ENCODE measurements at places on chromosomes 5 and 9. TPM values are rescaled to one million over a fixed set of nuclear protein-coding genes. Genes with fewer than 3 reads are reported as not detected.
A peak's percentile ranks its signal among the peaks of the same experiment; 100 is the strongest.

- no peaks in the 10 kb centered on the region for H3K36me3 ChIP-seq
- no peak for DNase-seq
- no peaks in the 10 kb centered on the region for H3K4me1 ChIP-seq
- no peaks in the 10 kb centered on the region for H3K27me3 ChIP-seq
Measured at GRCh38 chr5:158888206-158888605, 211.5 kb downstream of the EBF1 start.

Gene RUSC2
- total RNA-seq = 15.5 TPM

Gene CTXN3
- not detected for total RNA-seq

Gene PTGES
- 0.80 TPM for total RNA-seq

DNA sequence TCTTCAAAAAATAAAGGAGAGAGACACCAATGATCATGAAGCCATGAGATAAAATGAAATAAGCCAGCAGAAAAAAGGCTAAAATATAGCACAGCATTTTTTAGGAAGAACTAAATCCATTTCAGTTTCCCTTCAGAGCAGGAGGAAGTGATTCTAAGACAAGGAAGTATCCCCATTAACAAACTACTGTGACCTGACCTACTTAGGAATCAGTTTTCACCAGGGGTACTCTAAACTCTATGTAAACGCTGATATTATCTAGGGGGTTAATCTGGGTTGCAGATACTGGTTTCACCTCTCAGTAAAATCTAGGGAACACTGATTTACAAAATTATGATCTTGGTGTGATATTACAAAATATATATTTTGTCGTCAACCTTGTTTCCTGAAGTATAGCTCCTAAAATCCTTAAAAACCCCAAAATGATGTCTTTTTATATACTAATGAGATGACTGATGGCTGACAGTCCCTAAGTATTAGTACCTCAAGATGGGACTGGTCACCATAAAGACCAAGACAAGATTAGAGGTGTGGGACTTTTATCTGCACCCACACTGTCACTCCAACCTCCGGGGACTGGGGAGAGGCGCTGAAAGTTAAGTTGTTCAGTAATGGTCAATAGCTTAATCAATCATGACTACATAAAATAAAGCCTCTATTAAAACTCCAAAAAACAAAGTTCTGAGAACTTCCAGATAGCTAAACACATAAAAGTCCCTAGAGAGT lies 2.9 kb upstream of the FNBP1 start:
- H3K36me3 ChIP-seq = no peaks in the 10 kb centered on the region
- no peak for DNase-seq
- H3K4me1 ChIP-seq = peaks cover 18% of the 10 kb centered on the region

DNA sequence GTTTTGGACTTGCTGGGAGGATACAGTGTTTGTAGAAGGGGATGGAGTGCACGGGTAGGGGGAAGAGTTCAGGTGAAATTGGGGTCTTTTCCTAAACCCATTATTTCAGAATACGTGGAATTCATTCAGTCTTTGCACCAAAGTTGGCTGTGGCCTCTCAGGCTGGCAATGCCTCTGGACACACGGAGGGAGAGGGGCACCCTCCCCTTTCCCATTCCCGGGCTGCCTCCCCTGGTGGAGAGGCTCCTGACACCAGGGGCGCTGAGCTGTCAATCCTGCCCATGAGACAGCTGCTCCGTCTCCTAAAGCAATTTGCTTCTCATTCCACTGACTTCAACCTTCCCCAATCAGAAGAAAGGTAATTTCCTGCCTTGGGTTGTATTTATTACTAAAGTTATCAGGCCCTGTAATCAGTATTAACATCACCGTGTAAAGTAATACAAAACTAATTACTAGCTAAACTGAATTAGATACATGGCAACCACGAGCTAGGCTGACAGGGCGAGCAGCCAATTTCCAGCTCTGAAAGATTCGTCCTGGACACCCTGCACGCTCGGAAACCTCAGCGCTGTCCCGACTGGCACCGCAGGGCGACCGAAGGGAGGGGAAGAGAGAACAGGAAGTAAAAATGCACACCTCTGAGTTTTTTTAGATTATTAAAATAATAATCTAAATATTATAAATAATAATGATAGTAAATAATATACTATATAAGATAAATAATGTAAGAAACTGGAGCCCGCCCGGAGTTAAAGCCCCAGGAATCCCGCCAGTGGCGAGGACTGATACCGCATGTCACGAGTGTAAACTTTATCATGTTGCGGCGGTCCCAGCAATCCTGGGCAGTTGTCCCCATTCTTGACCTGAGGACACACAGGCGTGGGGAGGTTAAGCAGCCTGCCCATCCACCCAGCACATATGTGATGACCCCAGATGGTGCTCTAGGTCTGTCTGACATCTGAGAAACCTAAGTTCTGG lies 6.9 kb upstream of the OLFM1 start:
- H3K4me3 ChIP-seq = no peak overlapping the region
- no peak overlapping the region for H3K27ac ChIP-seq
- peaks cover 13% of the 10 kb centered on the region for H3K27me3 ChIP-seq

DNA sequence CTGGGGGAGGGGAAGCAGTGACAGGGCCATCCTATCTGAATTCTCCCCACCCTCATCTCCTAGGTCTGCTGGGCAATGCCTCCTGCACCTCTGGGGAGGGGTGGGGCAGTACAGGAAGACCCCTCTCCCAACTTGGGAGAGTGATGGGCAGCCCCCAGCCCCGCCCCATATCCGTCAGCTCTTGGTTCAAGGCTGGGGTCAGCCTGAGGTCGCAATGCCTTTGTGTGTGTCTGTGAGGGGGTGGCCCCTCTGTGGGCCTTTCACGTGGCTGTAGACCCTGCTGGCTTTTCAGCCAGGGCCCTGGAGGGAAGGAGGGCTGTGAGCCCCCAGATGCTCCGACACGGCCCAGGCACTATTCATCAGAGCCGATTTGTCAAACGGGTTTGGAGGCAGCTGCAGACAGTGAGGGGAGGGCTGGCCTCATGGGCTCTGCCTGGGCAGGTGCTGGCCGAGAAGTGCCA lies 49.5 kb upstream of the RNU6ATAC start:
- H3K4me1 ChIP-seq = no peaks in the 10 kb centered on the region
- no peaks in the 10 kb centered on the region for H3K36me3 ChIP-seq
- H3K27me3 ChIP-seq = no peaks in the 10 kb centered on the region
- peak overlapping the region; percentile 80 for H3K27ac ChIP-seq

DNA sequence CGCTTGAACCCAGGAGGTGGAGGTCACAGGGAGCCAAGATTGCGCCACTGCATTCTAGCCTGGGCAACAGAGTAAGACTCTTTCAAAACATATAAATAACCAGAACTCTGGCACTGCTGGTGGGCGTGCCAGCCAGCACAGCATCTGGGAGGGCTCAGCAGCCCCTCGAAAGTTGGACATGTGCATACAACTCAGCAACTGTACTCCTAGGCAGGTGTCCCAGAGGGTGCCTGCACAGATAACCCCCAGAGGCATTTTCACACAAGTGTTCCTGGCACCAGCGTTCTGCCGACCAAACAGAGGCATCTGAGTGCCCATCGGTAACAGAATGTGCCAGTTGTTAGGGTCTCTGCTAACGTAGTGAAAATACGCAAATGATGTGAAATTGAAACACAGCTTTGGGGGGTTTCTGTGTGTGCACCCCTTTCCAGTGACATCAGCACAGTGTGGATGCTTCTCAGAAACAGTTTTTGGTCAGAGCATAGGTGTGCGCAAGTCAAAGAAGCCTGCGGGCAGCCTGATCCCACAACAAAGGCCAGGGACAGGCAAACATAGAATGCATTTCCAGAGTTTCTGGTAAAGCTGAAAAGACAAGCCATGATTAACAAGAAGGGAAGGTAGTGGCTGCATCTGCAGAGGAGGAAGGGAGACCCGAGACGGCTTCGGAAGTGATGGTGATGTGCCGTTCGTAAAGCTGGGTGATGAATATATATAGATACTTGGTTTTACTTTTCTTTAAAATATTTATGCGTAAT lies 190.2 kb downstream of the CACNA1B start:
- DNase-seq = no peak
- H3K27ac ChIP-seq = no peak overlapping the region
- no peaks in the 10 kb centered on the region for H3K4me1 ChIP-seq
- H3K27me3 ChIP-seq = peaks cover 5% of the 10 kb centered on the region
- H3K36me3 ChIP-seq = no peaks in the 10 kb centered on the region

Gene PRRX2
- 0.41 TPM for total RNA-seq

DNA sequence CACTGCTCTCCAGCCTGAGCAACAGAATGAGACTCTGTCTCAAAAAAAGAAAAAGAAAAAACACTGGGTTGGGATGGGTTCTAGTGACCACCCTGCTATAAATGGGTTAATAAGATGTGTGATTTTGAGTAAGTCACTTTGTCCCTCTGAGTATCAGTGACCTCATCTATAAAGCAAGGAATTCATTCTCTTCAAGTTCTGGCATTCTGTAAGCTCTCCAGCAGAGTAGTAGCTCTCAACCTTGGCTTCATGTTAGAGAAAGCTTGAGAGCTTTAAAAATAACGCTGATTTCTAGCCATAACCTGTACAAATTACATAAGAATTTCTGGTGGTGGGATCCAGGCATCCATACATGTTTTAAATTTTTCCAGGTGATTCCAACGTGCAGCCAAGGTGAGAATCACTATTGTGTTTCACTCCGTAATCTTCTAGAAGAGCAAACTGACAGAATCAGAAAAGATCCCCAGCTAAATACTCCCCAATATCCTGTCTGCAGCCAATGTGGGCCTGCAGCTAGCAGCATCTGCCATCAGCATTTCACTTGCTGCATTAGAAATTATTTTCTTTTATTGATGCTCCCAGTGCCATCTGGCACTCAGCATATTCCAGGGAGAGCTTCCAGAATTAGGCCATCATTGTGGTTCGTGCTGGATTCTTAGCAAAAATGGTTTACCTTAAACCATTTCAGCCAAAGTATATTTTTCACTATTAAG lies 109.4 kb downstream of the FEM1C start:
- DNase-seq = no peak
- H3K4me3 ChIP-seq = no peak overlapping the region
- no peaks in the 10 kb centered on the region for H3K27me3 ChIP-seq
- no peaks in the 10 kb centered on the region for H3K36me3 ChIP-seq

DNA sequence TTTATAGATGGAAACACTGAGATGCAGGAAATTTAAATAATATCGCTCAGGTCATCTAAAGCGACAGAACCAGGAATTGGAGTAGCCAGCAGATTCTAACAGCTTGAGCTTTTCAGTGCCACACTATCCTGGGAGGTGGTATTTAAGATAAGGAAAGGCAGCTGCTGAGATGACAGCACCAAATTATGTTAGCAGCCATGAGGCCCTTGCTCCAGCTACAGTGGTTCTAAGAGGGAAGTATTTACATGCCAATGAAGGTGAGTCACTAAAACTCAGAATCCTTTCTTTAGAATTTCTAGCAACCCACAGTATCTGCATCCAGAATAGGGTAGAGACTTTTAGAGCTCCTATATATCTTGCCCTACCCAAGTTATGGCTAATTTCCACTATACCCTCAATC lies 127.0 kb upstream of the VLDLR start:
- no peaks in the 10 kb centered on the region for H3K27me3 ChIP-seq
- H3K4me1 ChIP-seq = no peaks in the 10 kb centered on the region
- no peak overlapping the region for H3K4me3 ChIP-seq

Gene C5orf58
- not detected for total RNA-seq
